ENCODE measurements at places on chromosomes 4 and X.
A peak's percentile ranks its signal among the peaks of the same experiment; 100 is the strongest.

DNA sequence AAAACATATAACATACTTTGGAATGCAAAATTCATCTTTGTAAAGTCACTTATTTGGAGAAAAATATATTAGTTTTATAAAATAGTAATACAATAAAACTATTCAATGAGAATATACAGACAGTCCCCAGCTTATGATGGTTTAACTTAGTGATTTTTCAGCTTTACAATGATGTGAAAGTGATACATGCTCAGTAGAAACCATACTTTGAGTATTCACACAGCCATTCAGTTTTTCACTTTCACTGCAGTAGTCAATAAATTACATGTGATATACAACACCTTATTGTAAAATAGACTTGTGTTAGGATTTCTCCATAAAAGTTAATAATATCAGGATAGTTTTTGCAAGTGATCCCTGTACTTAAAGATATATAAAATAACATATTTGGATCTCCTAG is 436.0 kb downstream of the CENPC start:
- no peak for DNase-seq

DNA sequence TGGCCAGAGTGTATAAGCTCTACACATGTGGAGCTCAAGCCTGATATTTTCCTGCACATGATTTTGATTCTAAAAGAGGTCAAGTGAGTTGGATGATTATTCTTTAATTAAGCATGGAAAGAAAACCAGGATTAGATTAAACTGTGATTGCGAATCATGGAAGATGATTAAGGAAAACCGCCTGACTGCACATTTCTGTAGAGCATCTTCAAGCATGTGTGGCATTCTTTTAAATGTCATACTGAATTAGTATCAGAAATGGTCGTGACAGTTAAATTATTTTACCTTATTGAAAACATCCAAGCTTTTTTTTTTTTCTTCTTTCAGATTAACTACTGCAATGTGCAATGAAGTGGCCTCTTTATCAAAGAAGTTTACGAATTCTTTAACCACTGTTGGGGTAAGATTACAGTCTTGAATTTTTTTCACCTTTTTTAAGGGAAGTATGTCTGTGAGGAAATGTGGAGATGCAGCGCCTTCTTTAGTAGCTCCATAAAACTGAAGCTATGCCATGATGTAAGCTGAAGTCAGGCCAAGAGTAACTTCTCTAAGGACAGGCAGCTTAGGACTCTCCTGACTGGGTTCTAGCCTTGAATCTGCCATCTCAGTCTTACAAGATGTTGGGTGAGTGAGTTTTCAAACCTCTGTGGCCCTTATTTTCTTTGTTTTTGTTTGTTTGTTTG is 67.9 kb downstream of the FAM114A1 start:
- peak; percentile 84 for DNase-seq

DNA sequence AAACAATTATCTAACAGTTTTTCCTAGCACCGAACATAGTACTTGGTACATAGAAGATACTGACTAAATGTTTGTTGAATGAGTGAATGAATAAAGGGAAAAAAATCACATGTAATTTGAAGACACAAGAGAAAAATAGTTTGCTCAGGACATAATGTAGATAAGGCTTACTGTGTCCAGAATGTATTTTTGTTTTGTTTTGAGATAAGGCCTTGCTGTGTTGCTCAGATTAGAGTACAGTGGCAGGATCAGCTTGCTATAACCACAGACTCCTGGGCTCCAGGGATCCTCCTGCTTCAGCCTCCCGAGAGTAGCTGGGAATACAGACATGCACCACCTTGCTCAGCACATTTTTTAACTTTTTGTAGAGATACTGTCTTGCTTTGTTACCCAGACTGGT is 6.5 kb downstream of the FAM199X start:
- no peak for DNase-seq

DNA sequence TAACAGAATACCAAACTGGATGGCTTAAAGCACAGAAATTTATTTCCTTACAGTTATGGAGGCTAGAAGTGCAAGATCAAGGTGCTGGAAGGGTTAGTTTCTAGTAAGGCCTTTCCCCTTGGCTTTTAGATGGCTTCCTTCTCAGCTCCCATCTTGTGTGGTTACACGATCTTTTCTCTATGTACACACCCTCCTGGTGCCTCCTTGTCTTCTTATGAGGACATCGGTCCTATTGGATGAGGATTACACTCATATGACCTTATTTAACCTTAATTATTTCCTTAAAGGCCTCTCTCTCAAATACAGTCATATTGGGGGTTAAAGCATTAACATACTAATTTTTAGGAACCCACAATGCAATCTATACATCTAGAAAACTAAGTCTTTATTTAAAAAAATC is 787.9 kb upstream of the GALNTL6 start:
- no peak for DNase-seq

DNA sequence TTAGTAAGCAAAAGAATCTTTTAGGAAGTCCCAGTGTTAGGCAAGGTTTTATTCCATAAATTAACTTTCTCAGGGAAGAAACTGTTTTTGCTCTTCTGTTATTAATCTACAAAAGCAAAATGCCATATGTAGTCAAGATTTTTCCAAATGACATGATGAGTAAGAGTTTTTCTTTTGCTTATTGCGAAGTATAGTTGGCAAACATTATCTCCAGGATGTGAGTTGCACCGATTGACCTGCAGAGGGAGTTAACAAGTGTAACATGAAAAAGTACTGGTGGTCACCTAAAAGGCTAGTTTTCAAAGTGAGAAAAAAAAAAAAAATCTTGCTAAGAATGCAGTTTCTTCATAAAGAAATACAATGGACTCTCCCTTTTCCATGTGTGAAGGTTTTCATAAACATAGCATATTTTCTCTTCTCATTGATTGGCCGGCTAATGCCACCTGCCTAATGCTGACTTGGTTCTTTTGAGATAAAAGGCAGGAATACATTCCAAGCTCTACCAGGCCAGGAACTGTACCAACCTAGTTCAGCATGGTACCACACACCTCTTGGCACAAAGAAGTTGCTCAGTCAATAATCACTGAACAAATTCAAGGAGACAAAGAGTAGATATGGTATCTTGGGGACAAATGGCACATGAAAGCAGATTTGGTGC is 100.2 kb downstream of the LNX1 start:
- peak; percentile 67 for DNase-seq

DNA sequence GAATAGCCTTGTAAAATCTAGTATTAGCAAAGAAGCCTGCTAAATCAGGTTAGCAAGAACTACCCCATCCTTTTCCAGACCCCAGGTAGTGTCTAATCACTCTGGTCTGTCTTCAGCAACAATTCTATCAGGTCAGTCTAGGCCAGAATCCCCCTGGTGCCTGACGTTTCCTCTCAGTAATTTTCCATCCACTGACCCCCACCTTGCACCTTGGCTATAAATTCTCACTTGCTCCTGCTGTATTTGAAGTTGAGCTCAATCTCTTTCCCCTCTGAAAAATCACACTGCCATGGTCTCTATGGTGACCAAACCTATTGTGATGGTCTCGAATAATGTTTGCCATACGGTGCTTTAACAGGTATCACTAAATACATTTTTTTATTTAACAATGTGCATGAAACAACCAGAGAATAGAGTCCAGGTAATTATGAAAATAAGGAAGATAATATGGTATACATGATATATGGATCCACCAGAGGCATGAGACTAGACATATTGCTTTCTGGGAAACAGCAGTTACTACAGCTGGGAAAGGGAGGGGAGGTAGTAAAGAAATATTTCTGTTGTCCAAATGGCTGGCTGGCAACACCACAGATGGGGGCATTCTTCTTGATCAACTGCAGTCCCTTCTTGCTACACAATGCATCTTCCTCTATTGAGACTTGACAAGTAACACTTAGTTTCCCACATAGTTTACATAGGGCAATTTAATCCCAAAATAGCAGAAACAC is 33.8 kb downstream of the CXCL1 start:
- no peak for DNase-seq

GRCh38 chr4:116358633-116359222 is 726.6 kb downstream of the TRAM1L1 start:
- peak; percentile 38 for DNase-seq

GRCh38 chrX:65589304-65589703 is 54.7 kb upstream of the LAS1L start:
- DNase-seq, result no peak

- DNase-seq, result no peak
Observed at GRCh38 chrX:71000139-71000538, 68.0 kb downstream of the SNX12 start.

GRCh38 chr4:103499094-103499493 is 220.7 kb downstream of the TACR3 start:
- no peak for DNase-seq

DNA sequence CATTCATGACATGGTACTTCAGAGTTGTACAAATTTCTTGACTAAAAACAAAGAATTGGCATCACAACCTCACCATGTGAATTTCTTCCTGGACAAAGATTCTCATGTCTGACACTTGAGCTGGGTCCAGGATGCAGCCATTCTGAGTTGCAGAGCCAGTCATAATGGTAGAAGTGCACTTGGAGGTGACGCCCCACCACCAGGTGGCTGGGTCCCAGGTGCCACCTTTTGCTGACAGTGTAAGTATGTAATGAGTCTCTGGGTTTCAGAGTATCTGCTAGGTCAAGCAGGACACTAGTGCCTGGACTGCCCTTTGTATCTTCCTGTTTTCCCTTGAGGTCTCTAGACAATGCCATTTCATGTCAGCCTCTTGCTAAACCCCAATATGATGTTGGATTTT is 36.6 kb upstream of the WDR1 start:
- no peak for DNase-seq

GRCh38 chr4:84126061-84126787 is 372.9 kb downstream of the NKX6-1 start:
- DNase-seq, result no peak

- DNase-seq, result no peak
Observed at GRCh38 chrX:153521034-153521433, 3.6 kb downstream of the ATP2B3 start.
